ENCODE measurements at places on chromosomes 1 and 21.
A peak's percentile ranks its signal among the peaks of the same experiment; 100 is the strongest.

DNA sequence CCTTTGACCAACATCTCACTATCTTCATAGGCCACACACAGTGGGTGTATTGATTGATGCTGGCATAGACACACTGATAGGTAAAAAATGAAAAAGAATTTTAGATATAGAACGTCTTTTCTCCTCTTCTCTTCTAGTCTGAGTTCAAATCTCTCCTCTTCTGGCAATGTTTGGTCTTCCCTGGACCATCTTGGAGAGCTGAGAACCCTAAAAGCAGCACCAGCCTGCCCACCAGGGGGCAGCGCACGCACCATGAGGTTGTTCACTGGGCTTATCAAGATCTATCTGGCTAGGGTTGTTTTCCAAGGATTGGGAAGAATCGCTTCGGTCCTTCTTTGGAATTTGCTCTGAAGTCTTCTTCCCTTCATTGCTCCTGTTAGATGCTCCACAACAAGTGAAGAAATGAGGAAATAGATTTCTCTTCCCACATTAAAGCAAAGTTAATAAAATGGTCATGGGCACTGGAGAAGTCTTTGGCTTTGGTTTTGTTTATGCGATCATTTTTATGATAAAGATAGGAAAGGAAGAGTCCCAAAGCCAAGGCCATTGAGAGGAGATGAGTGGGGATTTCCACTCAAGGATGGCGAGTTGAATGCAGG lies 104.0 kb upstream of the OLIG2 start:
- DNase-seq = peak; percentile 75

DNA sequence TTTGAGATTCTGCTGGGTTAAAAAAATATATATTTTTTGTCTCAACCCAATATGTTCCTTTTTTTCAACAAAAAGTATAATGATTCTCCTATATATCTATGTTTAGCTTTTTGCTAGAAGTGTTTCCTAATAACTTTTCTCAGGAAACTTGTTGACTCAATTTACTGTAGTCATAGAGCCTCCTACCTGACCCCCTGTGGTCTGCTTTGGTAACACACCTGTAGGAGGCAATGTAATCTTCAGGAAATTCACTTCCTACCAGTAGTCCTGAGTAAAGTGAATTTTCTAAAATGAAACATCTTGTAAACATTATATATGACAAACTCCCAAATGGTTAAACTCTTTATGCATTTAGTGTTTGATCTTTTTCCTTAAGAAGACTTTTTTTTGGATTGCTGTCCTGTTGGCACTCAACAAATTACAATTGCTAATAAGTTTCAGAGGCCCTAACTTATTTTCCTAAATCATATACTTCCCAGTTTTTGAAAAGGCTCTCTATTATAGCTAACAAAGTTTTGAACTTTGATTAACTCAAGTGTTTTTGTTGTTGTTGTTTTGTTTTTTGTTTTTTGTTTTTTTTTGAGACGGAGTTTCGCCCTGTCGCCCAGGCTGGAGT lies 118.3 kb downstream of the OLFML2B start:
- DNase-seq = no peak

DNA sequence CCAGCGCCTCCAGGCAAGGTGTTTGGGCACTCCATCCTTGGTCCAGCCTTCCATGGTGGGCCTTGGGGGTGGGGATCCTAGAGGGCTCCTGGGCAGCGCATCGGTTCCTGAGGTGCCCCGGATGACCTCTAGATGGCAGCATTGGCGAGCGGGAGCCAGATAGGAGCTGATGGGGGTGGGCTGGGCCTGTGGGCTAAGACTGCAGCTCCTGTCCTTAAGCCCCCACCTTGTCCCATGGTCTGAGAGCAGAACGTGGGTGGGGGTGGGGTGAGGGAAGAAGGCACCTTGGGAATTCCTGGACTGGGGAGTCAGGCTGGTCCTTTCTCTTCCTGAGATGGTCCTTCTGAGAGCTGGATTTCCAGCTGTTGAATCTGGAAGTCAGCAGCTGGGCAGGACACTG lies 93.4 kb upstream of the CSF3R start:
- peak; percentile 81 for DNase-seq

DNA sequence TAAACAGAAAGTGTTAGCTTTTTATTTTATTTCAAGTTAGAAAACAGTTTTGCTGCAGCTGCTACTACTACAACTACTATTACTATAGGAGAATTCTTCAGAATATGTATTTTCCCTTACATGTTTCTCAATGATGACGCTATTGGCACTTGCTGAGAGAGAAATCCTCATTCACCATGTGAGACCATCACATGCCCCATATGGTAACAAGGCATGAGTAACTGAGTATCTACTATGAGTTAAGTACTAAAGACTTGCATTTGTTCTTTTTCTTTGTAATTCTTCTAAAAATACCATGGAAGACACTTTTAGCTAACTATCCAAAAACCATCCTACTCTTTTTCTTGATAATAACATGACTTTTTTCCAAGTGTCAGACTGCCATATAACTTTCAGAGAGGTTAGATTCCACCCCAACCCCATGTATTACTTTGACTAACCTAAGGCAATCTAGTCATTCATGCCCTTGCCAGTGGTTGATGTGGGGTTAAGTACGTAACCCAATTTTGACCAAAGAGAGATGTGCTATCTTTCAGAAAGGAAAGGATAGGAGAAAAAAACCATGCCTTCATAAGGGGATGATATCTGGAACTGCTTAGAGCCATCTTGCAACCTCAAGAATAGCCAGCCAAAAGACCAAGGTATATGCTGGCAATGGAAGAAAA lies 42.9 kb downstream of the COP1 start:
- DNase-seq = no peak

GRCh38 chr1:226363801-226364513 lies 43.9 kb downstream of the PARP1 start:
- no peak for DNase-seq

GRCh38 chr21:39386194-39386593 lies 37.3 kb upstream of the HMGN1 start:
- peak; percentile 40 for DNase-seq

GRCh38 chr1:180117764-180118116 lies 36.9 kb upstream of the QSOX1 start:
- no peak for DNase-seq

DNA sequence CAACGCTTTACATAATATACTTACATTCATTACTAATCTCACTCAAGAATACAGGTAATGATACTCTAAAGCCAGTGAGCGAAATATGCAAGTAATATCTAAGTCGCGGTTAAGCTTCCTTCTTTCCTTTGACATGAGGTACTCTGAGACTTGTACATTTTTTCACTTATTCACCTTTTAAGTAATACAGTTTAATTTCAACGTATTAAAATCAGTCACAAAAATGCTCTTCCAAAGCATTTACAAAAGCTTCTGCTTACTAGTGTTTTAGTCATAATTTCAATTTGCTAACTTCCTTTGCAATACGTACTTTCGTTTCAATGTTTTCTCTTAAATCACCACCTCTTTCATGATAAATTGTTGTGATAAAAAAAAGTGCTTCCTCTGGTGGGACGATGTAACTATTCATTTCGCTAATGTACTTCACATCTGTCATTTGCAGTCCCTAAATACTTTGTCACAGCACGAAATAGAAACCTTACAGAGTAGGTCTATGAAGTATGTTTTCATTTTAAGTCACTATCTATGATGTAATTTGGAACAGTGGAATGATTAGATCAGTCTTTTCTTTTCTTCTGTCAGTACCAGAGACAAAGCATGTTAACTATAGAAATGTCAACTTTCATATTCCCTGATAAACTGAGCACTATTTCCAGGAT lies 34.0 kb upstream of the ADGRL4 start:
- DNase-seq = no peak

- DNase-seq = no peak
Measured at GRCh38 chr1:18398791-18399530, 81.8 kb upstream of the KLHDC7A start.

GRCh38 chr1:7584643-7585042 lies 186.5 kb upstream of the VAMP3 start:
- no peak for DNase-seq

GRCh38 chr21:33206771-33207281 lies 22.9 kb upstream of the IFNAR2 start:
- DNase-seq = no peak

- no peak for DNase-seq
Measured at GRCh38 chr1:229964281-229964680, 102.8 kb upstream of the GALNT2 start.

DNA sequence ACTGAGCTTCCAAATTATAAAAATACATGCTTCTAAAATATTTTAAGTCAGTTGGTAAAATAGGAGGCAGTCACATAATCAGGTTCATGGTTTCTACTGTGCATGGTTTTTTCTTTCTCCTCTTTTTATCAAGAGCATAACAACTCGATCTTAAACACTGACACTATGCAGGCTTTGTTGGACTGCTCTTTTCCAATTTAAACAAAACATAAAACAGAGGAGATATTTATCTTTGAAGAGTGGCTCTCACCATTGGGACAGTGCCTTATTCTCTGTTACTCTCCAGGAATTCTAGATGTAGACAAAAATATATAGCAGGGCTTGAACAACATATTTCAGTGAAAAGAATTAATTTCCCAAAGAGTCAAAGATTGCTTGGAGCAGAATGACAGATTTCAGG lies 883.5 kb upstream of the ADGRL2 start:
- DNase-seq = no peak

DNA sequence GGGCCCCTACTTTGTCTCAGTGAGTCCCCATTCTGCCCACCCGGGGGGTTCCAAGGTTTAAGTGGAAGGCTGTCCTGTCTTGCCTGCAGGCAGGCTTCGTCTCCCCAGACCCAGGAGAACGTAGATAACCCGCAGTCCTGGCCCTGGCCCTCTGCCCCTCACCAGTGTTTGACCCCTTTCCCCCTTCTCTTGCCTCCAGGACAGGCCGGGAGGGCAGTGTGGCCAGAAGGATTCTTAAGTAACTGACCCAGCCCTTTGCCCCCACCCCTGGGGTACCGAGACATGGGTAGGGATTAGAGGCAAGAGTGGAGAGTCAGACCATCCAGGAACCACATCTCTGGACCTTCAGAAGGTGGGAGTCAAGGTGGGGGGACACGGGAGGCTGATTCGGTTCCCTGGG lies 8.8 kb downstream of the TMEM222 start:
- DNase-seq = no peak

- no peak for DNase-seq
Measured at GRCh38 chr21:31917108-31917507, 44.3 kb downstream of the HUNK start.

GRCh38 chr1:93328809-93329760 lies 16.6 kb upstream of the DR1 start:
- no peak for DNase-seq

DNA sequence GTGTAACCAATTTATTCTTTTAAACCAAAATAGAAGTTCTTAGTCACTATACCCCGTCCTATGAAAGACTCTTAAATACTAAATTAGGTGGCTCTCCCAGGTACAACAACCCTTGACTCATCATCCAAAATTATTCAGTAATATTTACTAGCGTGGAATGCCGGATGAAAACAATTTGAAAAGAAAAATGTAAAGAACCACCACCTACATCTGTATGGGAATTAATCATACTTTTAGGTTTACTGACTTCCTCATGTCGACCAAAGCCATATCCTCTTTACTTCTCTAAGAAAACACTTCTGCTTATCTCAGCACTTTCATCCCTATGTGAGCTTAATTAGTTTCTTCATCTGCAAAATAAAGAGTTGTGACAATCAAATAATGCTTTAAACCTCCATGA lies 139.6 kb downstream of the AKT3 start:
- no peak for DNase-seq

- DNase-seq = no peak
Measured at GRCh38 chr1:247294282-247294681, 37.4 kb downstream of the ZNF496 start.

DNA sequence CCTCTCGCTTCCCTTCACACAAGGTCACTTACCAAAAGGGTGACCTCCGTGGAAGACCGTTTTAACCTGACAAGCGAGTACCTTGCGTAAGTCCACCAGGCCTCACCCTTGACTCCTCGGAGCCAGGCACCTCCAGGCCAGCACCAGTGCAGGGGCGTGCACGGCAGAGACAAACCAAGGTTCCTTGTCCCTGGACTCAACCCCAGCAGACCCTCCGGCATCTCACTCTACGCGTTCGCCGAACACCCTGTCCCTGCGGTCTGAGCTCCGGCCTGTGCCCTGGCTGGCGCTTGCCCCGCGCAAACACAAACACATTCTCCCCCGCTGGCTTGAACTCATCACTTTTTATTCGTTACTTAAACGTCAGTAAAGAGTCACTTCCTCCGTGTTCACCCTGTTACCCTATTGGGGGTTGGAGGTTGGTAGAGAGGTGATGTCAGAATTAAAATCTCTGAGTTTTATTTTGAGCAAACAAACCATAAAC lies 4.5 kb downstream of the TBX15 start:
- DNase-seq = no peak
